Ovary (tissue), 10 donors: ENCODE measurements at places on chromosomes 13 and 19. TPM values are rescaled to one million over a fixed set of nuclear protein-coding genes. Genes with fewer than 3 reads are reported as not detected.

The USHBP1 gene
- polyA plus RNA-seq: 1.1 TPM

The PROZ gene
- polyA plus RNA-seq: not detected

The MZF1 gene
- polyA plus RNA-seq: 32.5 TPM

The TMEM238 gene
- polyA plus RNA-seq: not detected

The PLA2G4C gene
- 3.6 TPM for polyA plus RNA-seq

The MAP4K1 gene
- polyA plus RNA-seq: 1.0 TPM

The KLK15 gene
- polyA plus RNA-seq: not detected

The LINGO3 gene
- not detected for polyA plus RNA-seq

The SSC5D gene
- polyA plus RNA-seq: 11.4 TPM

The PLK5 gene
- 0.23 TPM for polyA plus RNA-seq

The DNAJC15 gene
- polyA plus RNA-seq: 4.6 TPM

The CYP2F1 gene
- not detected for polyA plus RNA-seq

The ATCAY gene
- polyA plus RNA-seq: not detected

The SHC2 gene
- polyA plus RNA-seq: 15.4 TPM

The CERS1 gene
- 1.7 TPM for polyA plus RNA-seq

The NOVA2 gene
- polyA plus RNA-seq: 3.5 TPM

The PALM gene
- polyA plus RNA-seq: 2.9 TPM

The SOX21 gene
- polyA plus RNA-seq: 0.02 TPM

The RNF113B gene
- 0.05 TPM for polyA plus RNA-seq

The KBTBD6 gene
- polyA plus RNA-seq: 7.0 TPM

The GRIK5 gene
- polyA plus RNA-seq: 5.3 TPM

The SLITRK6 gene
- 0.13 TPM for polyA plus RNA-seq

The ADM5 gene
- polyA plus RNA-seq: 1.6 TPM

The PDE4C gene
- polyA plus RNA-seq: 0.50 TPM

The ZNF547 gene
- polyA plus RNA-seq: 1.8 TPM

The ZNF534 gene
- 0.17 TPM for polyA plus RNA-seq

The MBD3L3 gene
- polyA plus RNA-seq: not detected

The METTL21C gene
- 0.08 TPM for polyA plus RNA-seq

The ZNF223 gene
- 4.5 TPM for polyA plus RNA-seq

The DOCK6 gene
- 18.0 TPM for polyA plus RNA-seq

The POSTN gene
- polyA plus RNA-seq: 120 TPM

The ANGPTL8 gene
- polyA plus RNA-seq: 0.86 TPM

The LGALS14 gene
- not detected for polyA plus RNA-seq

The SIAH3 gene
- polyA plus RNA-seq: 0.03 TPM

The SNRPD2 gene
- polyA plus RNA-seq: 499 TPM

The CEACAM3 gene
- polyA plus RNA-seq: 0.62 TPM

The CCNA1 gene
- polyA plus RNA-seq: 0.13 TPM

The CEBPA gene
- 0.92 TPM for polyA plus RNA-seq

The NKPD1 gene
- not detected for polyA plus RNA-seq
